ENCODE measurements at places on chromosomes 13 and 19.

- H3K27me3 ChIP-seq = no peaks in the 10 kb centered on the region
- H3K36me3 ChIP-seq = no peaks in the 10 kb centered on the region
- no peak for DNase-seq
- H3K4me1 ChIP-seq = no peaks in the 10 kb centered on the region
- H3K27ac ChIP-seq = no peak overlapping the region
These were observed 1563.5 kb upstream of the PRR20A start for GRCh38 chr13:55577082-55577846.

- peaks cover 43% of the 10 kb centered on the region for H3K4me1 ChIP-seq
- H3K27ac ChIP-seq = peak overlapping the region; percentile 78
- H3K4me3 ChIP-seq = no peak overlapping the region
- H3K27me3 ChIP-seq = no peaks in the 10 kb centered on the region
These were observed 29.1 kb upstream of the HOMER3 start for GRCh38 chr19:18969931-18970659.

GRCh38 chr19:39839678-39840327 lies 5.8 kb upstream of the DYRK1B start:
- no peaks in the 10 kb centered on the region for H3K27me3 ChIP-seq
- peaks cover 23% of the 10 kb centered on the region for H3K4me1 ChIP-seq
- H3K4me3 ChIP-seq = no peak overlapping the region
- peaks cover 48% of the 10 kb centered on the region for H3K36me3 ChIP-seq

- peak; percentile 54 for DNase-seq
- H3K4me1 ChIP-seq = no peaks in the 10 kb centered on the region
- no peaks in the 10 kb centered on the region for H3K36me3 ChIP-seq
- no peak overlapping the region for H3K27ac ChIP-seq
These were observed 2.7 kb downstream of the DMRTC2 start for GRCh38 chr19:41847351-41848105.

- H3K4me3 ChIP-seq = no peak overlapping the region
- peaks cover 4% of the 10 kb centered on the region for H3K4me1 ChIP-seq
- no peaks in the 10 kb centered on the region for H3K36me3 ChIP-seq
- no peak overlapping the region for H3K27ac ChIP-seq
- no peak for DNase-seq
These were observed 14.0 kb downstream of the CEACAM16 start for GRCh38 chr19:44712864-44713515.

DNA sequence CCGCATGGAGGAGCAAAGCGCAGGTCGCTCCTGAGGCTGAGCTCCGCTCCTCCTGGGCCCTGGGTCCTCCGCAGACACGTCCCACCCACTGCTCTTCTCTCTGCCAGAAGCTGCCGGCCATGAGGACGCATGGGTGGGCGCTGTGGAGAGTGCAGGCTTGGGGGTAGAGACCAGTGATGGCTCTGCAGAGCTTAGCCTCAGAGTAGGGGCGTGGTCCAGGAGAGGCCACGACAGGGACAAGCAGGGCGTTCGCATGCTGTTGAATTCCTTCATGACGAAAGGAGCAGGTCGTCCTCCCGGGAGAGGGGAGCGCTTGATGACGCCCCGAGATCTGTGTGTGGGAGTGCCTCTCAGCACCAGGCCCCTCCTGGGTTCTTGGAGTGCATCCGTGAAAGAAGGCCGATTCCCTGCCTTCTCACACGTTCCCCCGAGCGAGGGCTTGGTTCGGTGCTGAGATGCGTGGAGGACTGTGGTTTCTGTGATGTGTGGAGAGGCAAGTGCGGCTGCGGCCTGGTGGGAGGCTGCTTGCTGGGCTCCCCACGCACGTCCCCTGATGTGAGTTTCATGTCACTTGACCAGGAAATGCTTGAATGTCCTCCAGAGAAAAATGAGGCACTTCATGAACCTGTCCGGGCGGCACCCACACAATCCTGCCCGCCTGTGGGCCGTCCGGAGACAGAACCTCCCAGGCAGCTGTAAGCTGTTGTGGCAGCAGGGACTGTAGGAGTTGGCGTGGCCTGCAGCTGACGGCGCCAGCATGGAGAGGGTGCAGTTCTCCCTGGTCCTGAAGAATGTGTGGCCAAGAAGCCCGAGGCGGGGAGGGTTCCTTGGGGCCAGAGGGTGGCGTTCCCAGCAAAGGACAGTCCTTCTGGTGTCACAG lies 4.5 kb downstream of the SF3A2 start:
- H3K27me3 ChIP-seq = no peaks in the 10 kb centered on the region
- peaks cover 32% of the 10 kb centered on the region for H3K36me3 ChIP-seq

Data from upper lobe of left lung (tissue), 6 donors.